ENCODE measurements at places on chromosomes 7 and 10.
A peak's percentile ranks its signal among the peaks of the same experiment; 100 is the strongest.

GRCh38 chr7:37052705-37053104, 328.4 kb upstream of the AOAH start:
- DNase-seq, result no peak

- no peak for DNase-seq
Measured at GRCh38 chr10:49186613-49187012, 1.6 kb downstream of the TMEM273 start.

GRCh38 chr10:121165276-121165675, 314.1 kb downstream of the WDR11 start:
- no peak for DNase-seq

DNA sequence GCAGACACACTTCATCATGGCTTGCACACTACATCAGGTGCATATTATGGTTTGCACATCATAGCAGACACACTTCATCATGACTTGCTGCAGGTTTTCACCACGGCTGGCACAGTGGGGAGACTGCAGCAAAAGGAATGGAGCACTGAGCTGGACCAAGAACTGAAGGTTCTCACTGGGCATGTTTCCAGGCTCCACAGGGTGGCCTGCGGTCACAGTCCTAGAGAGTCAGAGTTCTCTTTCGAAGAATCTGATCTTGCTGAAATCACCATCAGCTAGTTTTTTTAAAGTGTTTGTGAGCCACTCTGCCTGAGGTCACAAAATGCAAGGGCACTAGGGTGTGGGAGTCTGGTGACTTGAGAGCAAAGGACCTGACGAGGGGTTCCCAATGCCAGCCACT, 140.4 kb upstream of the NPY start:
- DNase-seq, result no peak

- DNase-seq, result no peak
Measured at GRCh38 chr7:94368371-94368791, 26.3 kb upstream of the COL1A2 start.

DNA sequence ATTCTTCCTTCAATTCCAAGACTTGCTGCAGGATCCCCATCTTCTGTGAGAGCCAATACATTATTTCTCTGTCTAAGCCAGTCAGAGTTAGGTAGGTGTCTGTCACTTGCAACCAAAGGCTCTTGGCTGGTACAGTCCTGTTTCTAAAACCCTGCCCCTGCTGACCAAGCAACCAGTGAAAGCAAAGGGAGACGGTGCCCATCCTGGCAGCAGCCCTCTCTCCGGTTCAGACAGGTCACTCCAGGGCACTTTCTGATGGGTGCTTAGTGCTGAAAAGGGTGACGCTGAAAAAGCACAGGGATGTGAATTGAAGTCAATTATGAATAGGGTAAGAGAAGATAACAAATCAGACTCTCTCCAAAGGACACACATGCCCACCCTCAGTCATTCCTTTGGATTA, 37.5 kb downstream of the SPOCK2 start:
- DNase-seq, result no peak

- no peak for DNase-seq
Measured at GRCh38 chr7:25272265-25272664, 44.0 kb upstream of the NPVF start.

GRCh38 chr7:15352421-15353206, 209.2 kb downstream of the AGMO start:
- DNase-seq, result no peak

GRCh38 chr7:91263384-91264045, 718 bp upstream of the FZD1 start:
- peak; percentile 72 for DNase-seq

DNA sequence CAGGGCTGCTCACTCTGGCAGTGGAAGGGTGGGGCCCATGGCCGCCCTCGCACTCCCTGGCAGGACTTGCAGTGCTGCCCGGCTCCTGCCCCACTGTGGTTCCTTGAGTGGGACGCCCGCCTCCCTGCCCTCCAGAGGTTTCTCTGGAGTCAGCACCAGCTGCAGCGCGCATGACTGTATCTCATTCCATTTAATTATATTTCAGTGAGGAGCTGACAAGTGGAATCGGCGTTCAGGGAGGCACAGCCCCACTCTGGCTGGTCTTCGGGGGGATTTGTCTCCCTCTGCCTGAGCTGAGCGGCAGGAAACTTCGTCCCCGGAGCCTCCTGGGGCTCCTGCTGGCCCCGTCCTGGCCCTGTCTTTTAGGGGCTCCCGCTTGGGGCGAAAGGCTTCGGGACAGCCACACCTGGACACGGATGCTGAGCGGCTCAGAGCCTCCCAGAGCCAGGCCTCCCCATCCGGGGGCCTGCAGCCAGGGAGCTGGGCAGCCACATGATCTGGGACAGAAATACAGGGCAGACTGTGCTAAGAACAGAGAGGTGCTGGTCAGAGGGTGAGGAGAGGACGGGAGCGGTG, 75.3 kb upstream of the NKX6-2 start:
- no peak for DNase-seq

DNA sequence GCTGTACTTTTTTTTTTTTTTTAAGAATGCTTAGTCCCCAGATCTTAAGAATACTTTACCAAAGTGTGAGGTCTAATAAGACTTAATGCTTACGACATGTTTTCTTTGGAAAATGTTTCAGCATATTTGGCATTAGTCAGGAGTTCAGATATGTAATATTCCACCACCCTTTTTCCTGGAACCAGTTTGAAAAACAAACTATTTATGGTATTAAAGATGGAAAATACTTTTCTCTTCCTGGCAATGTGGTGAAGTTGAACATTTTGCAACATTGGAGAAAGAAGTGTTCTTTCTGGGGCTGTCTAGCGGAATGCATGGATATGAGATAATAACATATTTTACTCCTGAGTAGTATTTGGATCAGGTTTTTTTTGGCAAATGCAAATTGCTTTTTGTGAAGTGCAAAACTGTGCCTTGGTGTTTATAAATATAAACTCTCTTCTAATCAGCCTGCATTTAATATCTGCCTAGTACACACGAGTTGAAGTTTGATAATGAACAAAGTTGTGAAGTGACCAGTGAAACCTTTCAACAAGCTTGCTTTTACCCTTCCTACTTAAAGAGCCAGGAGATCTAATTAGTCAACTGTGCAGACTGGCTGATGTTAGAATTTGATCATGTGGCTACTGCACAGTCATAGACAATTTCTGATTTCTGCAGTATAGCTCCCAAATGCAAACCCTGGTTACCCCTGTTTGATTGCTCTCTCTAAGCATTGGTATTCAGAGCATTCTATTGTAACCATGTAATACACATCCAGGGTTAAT, 20.9 kb downstream of the MAP3K8 start:
- DNase-seq, result no peak

GRCh38 chr10:102327641-102328040, 67.9 kb upstream of the NFKB2 start:
- no peak for DNase-seq

DNA sequence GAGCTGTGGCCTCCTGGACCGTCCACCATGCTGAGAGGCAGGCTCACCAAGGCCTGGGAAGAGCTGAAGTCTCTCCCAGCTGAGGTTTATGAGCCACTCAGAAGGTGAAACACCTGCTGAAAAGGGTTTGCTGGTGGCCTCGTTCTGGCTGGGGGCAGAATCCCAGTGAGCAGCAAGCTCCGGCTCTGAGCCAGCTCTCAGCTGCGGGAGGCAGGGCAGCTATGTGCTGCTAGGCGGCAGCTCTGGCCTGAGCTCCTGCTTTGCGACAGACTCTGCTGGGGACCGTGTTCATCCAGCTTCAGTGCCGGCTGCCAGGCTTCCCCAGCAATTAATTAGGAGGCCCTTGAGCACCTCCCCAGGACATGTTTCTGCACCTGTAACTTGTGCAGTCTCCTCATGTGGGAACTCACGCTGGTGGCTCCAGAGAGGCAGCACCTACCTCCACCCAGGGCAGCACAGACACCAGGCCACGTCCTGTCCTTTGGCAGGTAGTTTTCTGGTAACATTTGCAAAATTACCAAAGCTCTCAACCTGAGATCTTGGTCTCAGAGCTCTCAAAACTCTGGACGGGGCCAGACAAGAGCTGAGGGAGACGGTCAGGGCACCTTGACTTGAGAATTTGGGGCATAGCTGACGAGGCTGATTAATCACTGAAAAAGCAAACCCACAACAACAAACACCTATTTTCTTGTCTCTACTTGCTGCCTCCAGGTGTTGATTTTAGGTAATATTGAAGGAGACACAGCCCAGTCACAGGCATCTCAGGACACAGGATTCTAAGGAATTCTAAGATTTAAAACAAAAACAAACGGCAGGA, 185.0 kb downstream of the TCERG1L start:
- DNase-seq, result no peak

DNA sequence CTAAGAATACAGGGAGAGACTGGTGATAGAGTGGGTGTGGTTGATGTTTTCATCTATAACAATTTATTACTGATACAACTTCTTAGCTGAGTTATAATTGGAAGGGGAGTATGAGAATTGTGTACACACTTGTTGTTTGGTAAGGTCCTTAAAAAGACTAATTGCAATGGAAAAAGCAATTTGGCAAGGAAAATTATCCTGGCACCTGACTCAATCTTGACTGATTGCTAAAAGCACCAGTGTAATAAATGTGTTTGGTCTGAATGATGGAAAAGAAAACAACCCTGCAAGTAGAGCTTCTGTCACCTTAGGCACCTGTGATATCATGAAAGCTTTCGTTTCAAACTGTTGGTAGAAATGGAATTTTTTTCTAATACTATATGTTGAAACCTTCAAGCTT, 6.7 kb upstream of the GSDME start:
- DNase-seq, result no peak

All from NCI-H2107 (cell line).